ENCODE measurements at places on chromosomes 5 and 9.

GRCh38 chr9:16247188-16247875 lies 623.1 kb downstream of the BNC2 start:
- DNase-seq, result no peak

GRCh38 chr9:121107029-121107428 lies 32.3 kb downstream of the CNTRL start:
- DNase-seq, result no peak

DNA sequence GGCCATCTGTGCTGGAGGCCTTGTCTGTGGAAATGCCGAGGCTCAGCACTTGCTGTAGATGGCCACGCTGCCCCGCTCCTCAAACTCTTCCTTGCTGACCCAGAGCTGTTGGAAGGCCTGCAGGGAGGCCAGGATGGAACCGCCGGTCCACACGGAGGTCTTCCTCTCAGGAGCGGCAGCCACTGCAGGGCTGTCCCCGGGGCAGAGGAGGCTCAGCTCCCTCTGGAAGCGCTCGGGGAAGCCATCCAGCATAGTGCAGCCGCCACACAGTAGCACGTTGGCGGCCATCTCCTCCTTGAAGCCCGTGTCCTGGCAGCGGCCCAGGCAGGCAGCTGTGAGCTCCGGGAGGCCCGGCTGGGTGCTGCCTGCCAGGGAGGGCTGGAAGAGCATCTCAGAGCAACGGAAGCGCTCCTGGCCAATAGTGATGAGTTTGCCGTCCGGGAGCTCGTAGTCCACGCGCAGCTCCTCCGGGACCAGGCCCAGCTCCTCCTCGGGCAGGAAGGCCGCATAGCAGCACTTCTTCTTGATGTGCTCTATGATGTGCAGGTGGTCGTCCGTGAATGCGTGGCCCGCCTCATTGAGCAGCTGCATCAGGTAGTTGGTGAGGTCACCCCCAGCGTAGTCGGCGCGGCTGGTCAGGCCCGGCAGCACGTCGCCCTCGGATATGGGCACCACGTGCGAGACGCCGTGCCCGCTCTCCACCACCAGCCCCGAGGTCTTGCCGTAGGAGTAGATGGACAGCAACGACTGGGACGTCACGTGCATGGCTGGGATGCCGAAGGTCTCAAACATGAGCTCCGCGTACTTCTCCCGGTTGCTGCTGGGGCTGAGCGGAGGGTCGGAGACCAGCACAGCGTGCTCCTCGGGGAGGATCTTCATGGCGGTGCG lies 901 bp downstream of the ACTL7B start:
- DNase-seq, result no peak

- no peak for DNase-seq
Measured at GRCh38 chr9:71269859-71270258, 148.4 kb upstream of the TRPM3 start.

- DNase-seq, result no peak
Measured at GRCh38 chr9:2427120-2427891, 194.3 kb upstream of the VLDLR start.
